Stimulated activated CD4-positive, alpha-beta T cell treated with anti-CD3 and anti-CD28 coated beads, Interleukin-2, amount 100 ng/mL, for 4 hours (primary cell): ENCODE measurements at places on chromosomes 2 and 18.

DNA sequence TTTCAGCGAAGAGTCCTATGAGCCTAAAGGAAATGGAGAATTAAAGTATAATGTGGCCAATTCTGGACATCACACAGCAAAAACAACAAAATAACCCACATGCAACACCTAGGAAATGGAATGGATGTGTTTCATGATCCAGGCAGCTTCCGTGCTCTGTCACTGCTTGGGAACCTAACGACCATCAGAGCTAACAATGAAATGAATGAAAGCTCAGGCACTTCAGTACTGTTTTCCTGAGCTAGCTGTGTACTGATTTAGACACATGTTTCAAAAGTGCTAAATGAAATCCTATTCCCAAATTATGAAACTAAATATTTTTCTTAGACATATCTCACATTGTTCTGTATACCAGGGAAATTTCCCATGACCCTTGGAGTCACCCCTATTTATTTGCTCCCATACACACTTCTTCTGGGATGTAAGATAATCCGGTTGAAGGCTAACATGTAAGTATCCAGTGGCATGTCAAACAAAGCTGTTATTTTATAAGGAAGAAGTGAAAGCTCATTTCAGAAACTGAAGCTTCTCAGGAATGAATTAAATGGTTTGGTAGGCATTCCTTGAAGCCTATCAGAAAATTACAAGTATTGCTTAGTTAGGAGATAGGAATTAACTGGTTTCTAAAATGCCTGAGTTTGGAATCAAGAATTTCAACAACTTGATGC is 108.5 kb upstream of the RND3 start:
- no peak for DNase-seq

GRCh38 chr2:190927301-190927700 is 46.7 kb downstream of the GLS start:
- no peak for DNase-seq

DNA sequence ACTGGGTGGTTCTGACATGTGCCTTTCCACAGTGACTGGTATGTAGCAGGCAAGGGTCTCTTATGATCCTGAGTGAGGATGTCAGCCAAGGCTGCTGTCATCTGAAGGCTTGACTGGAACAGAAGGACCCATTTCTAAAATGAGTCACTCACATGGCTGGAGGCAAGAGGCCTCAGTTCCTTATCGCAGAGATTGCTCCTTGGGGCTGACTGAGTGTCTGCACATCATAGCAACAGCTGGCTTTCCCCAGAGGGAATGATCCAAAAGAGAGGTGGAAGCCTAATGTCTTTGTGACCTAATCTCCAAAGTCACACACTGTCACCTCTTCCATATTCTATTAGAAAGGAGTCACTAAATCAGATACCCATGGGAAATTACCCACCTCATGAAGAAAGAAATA is 114.0 kb downstream of the NEDD4L start:
- no peak for DNase-seq

DNA sequence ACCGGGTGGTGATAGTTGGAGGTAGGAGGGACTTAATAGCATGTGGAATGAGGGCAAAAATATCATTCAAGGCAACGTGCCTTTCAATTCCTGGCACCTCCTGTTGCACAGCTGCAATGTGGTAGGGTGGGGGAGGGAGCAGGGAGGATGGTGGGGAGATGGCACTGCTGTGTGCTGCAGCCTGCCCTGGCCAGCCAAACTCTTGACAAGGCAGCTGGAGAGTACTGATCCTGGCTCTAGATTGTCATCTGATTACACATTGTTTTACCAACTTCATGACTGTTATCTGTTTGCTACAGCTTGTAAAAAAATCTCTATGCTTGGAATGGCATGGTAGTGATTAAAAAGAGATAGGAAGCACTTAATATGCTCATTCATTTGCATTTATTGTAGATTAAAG is 47.7 kb downstream of the PLCL1 start:
- DNase-seq, result no peak

DNA sequence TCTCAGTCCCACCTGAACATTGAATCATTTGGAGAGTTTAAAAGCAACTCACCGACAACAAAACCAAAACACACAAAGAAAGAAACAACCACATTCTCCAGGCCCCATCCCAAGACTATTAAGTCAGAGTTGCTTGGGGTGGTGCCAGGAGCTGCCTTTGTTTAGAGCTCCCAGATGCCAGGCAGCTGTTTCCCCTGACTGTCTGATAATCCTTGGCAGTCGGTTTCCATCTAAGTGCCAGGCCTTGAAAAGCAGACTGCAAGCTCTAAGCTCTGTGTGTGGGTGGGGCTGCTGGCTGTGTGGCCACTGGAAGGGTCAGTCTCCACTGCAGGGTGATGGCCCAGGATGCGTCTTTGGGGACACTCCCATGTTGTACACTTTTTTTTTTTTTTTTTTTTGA is 255.3 kb upstream of the AGAP1 start:
- no peak for DNase-seq

DNA sequence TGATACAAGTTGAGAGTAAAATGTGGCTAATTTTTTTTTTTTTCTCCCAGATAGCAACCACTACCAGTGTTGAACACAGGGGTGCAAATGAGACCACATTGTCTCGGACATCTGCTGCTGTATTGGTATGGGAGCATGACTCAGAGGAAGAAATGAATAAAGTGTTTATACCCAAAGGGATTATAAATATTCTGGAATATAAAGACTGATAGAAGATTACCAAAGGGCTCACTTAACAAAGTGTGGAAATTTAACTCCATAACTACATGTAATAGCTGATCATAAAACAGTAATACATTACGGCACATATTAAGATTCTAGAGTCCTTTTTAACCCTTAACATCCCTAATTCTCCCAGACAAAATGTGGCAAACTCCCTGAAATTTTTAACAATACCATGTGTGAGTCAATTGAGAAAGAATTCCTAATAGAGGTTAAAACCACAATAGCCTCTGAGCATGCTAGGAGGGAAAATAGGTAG is 1023.0 kb upstream of the ACVR2A start:
- DNase-seq, result no peak

DNA sequence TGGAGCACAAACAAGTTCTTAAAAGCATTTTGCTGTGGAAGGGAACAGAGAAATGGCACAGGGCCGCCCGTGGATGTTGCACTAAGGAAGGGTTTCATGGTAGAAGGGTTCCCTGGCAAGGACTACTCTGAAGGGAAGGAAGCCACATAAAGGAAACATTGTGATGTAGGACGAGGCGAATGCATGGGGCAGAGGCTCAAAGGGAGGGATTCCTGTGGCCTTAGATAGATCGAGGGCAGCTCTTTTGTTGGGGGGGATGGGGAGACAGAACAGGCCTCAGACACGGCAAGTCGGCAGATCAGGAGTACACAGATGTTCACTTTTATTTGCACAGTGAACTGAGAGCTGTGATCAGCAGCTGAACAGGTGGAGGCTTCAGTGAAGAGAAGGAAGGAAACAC is 205.4 kb downstream of the SNTG2 start:
- DNase-seq, result no peak

DNA sequence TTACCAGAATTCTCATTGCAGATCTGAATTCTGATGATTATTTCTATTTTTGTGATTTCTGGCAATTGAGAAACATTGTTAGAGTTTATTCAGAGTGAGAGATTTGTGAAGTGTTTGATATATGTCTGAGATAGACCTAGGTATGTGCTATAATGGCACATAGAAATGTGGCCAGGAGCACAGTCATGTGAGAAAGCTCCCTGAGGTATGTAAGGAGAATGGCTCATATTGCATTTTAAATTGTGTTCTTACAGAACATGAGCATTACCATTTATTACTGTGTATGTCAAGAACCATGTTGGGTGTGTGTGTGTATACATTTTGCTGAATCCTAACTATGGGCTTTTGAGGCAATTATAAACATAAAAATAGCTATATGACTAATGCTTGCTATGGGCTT is 101.2 kb downstream of the RAPGEF4 start:
- DNase-seq, result no peak

DNA sequence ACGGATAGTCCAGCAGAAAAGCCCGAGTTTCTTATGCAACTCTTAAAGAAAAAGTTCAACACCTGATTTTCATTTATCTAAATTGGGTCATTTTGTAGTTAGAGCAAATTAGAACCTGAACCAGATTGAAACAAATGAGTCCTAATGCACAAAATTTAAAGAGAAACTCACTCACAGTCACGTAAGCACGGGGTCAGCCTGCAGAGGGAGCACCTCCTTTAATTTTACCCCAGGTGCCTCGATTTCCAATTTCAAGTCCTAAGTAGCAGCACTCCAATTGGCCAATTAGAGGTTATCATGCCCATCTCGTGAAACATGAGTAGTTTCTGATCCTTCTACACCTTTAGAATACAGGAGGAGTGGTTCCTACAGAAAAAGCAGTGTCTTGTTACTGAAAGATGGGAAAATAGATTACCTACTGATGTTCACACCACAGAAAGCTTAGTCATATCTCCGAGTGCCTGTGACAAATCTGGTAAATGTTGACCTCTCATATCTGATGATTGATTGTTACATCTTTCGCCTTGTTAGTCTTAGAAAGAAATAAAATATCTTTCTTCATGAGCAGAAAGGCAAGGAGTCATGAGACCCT is 1929.8 kb upstream of the LRRTM1 start:
- DNase-seq, result no peak

GRCh38 chr2:240245706-240246105 is 105.2 kb upstream of the OTOS start:
- no peak for DNase-seq

- no peak for DNase-seq
Measured at GRCh38 chr2:128448331-128449225, 129.9 kb upstream of the HS6ST1 start.

- DNase-seq, result no peak
Measured at GRCh38 chr2:100755441-100755840, 64.5 kb upstream of the NPAS2 start.

GRCh38 chr2:21220930-21221329 is 97.2 kb downstream of the TDRD15 start:
- no peak for DNase-seq

GRCh38 chr2:68710336-68710735 is 24.3 kb upstream of the ARHGAP25 start:
- DNase-seq, result no peak

GRCh38 chr2:157874997-157875640 is 1.0 kb downstream of the ACVR1 start:
- DNase-seq, result no peak

DNA sequence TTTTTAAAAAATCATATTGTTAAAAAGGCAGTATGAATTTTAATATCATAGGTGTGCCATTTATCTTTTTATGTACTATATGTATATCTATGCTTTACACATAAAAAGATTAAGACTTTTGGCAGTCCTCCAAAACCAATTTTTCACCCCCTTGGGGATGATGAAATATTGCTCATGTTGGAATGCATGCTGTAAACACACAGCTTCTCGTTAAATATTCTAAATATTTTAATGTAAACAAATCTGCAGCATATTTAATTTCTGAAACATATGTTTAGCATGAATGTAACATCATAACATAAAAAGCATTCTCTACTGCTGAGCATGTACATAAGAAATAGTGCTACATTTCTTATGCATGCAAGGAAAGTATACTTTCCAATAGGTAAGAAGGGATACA is 484.3 kb upstream of the LRATD1 start:
- no peak for DNase-seq

- no peak for DNase-seq
Measured at GRCh38 chr2:128505150-128505490, 186.5 kb upstream of the HS6ST1 start.

DNA sequence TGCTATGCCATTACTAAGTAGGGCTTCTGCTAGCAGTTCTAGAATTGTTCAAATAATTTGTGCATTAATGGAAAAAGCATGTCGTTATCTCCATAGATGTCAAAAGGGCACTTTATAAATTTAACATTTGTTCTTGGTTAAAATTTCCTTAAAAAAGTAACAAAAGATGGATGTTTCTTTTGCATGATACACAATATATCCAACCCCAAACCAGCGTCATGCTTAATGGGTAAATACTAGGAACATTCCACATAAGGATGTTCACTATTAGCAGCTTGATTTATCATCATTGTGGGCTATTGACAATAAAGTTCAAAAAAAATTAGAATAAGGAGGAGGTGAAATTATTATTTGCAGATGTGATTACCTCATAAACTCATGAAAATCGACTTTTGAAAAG is 79.7 kb downstream of the GREB1L start:
- no peak for DNase-seq

DNA sequence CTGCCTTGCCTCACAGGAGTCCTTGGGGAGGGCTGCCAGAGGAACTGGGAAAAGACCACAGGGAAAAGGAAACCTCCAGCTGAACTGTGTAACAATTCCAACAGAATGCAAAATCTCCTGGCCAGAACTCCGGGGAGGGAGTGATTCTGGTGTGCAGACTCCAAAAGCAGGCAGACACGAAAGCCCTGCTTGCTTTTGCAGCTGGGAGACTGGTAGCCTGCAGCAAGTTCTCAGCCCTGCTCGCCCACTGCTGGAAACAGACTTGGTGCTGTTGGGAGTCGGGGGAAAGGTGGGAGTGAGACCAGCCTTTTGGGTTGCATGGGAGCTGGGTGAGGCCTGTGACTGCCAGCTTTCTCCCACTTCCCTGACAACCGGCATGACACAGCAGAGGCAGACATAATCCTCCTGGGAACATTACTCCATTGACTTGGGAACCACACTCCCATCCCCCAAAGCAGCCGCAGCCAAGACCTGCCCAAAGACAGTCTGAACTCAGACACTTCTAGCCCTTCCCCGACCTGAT is 26.0 kb upstream of the NMI start:
- DNase-seq, result no peak

DNA sequence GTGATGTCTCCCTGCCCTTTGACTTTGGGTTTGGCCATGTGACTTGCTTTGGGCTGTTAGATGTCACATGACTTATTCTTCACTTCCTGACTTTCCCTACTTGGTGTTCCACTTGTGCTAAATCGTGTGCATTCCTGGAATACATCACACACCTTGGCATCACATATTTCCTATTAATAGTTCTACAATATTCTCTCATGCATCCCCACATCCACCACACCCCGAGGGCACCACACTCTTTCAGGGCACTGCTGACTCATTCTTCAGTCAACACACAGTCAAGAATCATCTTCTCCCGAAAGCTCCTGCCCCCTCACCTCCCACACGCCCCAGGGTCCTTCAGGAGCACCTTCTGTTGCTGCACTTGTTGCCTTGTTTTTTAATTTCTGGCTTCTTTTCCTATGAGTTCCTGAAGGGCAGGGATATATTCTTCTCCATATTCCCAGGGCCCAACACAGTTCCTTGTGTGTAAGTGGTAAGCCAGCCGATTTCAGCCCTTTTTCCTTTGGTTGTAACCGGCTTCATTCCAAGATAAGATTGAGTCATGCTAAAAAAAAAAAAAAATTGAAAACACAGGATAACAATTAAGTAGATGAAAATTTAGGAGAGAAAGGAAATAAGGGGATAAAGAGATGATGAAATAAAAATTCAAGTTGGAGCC is 341.4 kb downstream of the SLC4A3 start:
- DNase-seq, result no peak
